ENCODE measurements at places on chromosomes 16 and 17. TPM values are rescaled to one million over a fixed set of nuclear protein-coding genes. Genes with fewer than 3 reads are reported as not detected.

The SP6 gene
- under 0.01 TPM for total RNA-seq

The MAF gene
- total RNA-seq = 29.0 TPM

The MARVELD3 gene
- total RNA-seq = not detected

The CALB2 gene
- total RNA-seq = under 0.01 TPM

The CCL5 gene
- total RNA-seq = not detected

The KRTAP2-1 gene
- total RNA-seq = not detected

The BICDL2 gene
- total RNA-seq = 0.32 TPM

The PYY gene
- total RNA-seq = not detected

The SEPTIN12 gene
- not detected for total RNA-seq

The AHSP gene
- not detected for total RNA-seq

The RAC3 gene
- 5.4 TPM for total RNA-seq

The PIGQ gene
- 16.7 TPM for total RNA-seq

The NT5M gene
- 1.1 TPM for total RNA-seq

The PLD6 gene
- 1.9 TPM for total RNA-seq

The GDPD3 gene
- total RNA-seq = 0.95 TPM

The OSGIN1 gene
- 2.7 TPM for total RNA-seq

The HS3ST6 gene
- total RNA-seq = not detected

The MEAK7 gene
- 12.1 TPM for total RNA-seq

The TK1 gene
- total RNA-seq = 31.1 TPM

The CDRT15 gene
- total RNA-seq = not detected

The DPEP2 gene
- total RNA-seq = not detected

The ZP2 gene
- total RNA-seq = not detected

The RILP gene
- 16.9 TPM for total RNA-seq

The PABPN1L gene
- total RNA-seq = not detected

The TVP23A gene
- not detected for total RNA-seq

The TBX2 gene
- total RNA-seq = 31.3 TPM

The SLC6A2 gene
- not detected for total RNA-seq

The FBXW10 gene
- total RNA-seq = under 0.01 TPM

The GCGR gene
- total RNA-seq = not detected

The AANAT gene
- total RNA-seq = not detected

The ZNF469 gene
- 3.3 TPM for total RNA-seq

The KRT40 gene
- not detected for total RNA-seq

The BORCS6 gene
- 6.8 TPM for total RNA-seq

The PMFBP1 gene
- total RNA-seq = 0.32 TPM

The HAS3 gene
- total RNA-seq = 0.69 TPM

The RRN3 gene
- 20.7 TPM for total RNA-seq

The PDIA2 gene
- under 0.01 TPM for total RNA-seq

The KRT13 gene
- 0.17 TPM for total RNA-seq

The NPLOC4 gene
- 58.6 TPM for total RNA-seq

The AOC2 gene
- total RNA-seq = 0.32 TPM

The PRMT7 gene
- 72.7 TPM for total RNA-seq

The PTX4 gene
- total RNA-seq = not detected

The EVI2B gene
- 0.16 TPM for total RNA-seq

The RAB11FIP4 gene
- 0.16 TPM for total RNA-seq

The RAB37 gene
- total RNA-seq = 0.60 TPM

Data from bronchial smooth muscle cell (primary cell).